ENCODE measurements at places on chromosomes 16 and 17.

DNA sequence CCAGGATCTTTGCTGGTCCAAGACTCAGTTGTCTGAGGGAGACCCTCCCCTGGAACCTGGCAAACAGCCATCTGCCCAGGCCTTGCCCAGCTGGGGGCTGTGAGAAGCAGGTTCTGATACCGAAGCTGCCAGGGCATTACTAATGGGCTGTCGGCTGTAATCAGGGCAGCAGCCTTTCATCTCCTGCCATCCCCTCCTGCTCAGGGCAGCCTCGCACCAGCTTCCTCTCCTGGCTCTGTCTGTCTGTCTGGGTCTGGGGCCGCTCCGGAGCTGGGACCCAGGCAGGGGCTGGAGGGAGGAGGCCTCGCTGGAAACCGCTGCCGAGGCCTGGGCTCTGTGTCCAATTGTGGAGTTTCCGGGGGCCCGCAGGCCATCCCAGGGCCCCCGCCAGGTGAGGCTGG is 21.6 kb upstream of the BRD7 start:
- no peak for DNase-seq

GRCh38 chr16:14347706-14348105 is 276.6 kb downstream of the MRTFB start:
- no peak for DNase-seq

DNA sequence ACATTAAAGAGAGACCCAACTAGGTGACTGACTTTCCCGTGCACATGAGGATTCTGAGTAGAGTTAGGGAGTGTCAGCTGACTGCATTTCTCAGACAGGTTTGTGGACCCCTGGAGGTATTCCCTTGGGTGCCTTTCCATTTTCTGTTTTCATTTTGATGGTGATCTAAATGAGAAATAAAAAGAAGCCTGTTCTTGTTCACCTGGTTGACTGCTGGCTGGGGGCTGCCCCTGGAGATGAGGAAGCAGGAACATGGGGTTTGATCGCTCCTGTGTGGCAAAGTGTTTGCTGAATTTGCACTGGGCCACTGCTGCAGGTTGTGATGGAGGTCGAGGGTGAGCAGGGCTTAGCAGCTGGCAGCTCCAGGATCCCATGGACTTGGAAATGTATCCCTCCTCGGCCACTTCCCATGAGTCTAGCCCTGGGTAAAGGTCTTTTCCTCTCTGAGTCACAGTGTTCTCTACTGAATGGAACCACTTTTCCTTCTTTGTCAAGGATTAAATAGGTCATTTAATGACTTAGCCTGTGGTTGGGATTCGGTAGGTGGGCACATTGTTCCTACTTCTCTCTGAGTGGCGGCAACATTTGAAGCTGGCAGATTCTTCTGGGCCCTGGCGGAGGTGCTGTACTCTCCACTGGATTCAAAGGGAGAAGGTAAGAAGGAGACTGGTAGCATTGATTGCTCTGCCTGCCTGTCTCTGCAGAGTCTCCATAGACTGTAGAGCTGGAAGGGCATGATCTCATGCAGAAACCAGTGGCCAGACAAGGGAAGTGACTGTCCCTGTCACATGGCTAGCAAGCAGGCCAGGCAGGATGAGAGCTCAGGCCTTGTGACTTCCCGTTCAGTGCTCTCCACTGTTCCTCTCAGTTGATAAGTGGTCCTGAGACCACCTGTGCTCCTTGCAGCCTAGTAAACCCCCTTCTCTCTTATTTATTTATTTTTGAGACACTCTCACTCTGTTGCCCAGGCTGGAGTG is 17.9 kb downstream of the SNX29 start:
- DNase-seq, result no peak

GRCh38 chr17:57906910-57907309 is 48.3 kb downstream of the CUEDC1 start:
- no peak for DNase-seq

DNA sequence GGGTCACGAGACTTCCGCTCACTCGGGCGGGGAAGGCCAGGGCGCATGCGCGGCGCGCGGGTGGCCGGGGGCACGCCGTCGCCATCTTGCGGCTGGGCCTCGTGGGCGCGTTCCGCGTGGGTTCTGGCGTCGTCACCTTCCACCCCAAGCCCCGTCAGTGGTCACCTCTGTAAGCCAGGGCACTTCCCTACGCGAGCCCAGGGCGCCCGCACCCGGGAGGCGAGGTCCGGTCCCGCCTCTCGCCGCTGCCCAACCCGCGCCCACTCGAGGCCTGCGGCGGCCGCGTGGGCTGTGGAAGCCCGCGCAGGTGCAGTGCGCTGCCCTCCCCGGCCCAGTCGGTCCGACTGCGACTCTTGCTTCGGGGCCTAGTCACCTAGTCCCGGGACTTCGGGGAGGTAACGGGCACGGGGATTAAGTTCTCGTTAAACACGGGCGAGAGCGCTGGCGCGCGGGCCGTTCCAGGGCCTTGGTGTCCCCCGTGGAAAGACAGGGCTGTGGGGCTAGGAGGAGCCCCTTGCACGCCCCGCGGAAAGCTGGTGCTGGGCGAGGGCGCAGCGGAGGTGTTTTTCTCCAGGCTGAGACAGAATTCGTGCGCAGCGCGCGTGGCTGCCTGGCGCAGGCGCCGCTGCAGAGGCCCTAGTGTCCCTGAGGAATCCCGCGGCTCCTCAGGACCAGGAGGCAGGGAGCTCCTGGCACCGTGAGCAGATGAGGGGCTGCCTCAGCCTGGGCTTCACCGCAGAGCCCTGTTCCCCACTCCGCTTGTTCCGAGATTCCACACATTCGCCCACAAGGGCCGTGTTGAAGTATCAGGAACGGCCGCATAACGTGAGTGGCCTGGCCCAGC is 472 bp upstream of the ARHGDIA start:
- no peak for DNase-seq

- DNase-seq, result no peak
These were observed 3.5 kb downstream of the VMO1 start for GRCh38 chr17:4782652-4783051.

DNA sequence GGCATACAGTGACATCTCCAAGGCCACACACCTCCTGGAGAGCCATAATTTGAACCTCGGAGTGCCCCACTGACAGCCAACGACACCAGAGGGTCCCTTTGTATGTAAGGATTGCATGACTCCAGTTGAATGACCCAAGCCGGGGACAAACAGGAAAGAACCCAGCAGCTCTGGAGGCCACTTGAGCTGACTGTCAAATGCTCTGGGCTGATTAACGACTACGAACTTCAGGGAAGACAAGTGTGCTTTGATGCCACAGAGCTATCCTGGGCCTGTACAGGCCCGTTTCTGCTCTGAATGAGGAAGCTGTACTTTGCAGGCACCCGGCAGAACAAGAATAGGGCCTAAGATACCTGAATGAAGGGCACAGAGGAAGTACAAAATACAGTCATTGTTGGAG is 404.6 kb downstream of the SLC39A11 start:
- no peak for DNase-seq

DNA sequence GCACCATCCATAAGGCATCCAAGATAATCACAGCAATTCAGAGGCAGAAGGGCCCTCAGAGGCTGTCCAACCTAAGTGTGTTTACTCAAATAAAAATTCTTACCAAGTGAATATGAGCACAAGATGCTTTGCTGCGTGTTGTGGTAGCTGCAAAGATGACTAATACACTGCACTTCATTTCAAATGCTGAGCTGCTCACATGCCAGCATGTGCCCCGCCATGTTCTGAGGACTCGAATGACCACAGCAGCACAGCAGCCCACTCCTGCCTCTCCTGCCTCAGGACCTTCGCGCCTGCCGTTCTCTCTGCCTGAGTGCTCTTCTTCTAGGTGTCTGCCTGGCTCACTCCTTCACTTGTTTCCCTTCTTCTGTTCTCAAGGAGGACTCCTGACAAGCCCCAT is 19.0 kb downstream of the PIK3R5 start:
- DNase-seq, result no peak

DNA sequence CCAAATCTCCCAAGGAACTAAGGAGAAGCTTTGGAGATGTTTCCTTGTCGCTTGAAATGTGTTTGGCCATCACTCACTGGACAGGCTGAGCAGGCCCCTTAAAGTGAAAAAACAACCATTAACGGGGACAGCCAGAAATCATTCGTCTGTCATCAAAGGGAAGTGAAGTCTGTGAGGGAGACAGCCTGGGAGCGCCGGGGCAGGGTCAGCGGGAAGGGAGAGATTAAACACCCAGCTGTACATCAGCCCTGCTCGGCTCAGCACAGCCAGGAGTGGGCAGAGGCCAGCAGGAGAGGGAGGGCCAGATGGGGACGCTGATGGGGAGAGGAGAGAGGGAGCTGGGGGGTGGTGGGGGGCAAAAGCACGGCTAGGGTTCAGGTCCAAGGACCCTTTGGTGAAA is 105.1 kb downstream of the SDK2 start:
- DNase-seq, result no peak

DNA sequence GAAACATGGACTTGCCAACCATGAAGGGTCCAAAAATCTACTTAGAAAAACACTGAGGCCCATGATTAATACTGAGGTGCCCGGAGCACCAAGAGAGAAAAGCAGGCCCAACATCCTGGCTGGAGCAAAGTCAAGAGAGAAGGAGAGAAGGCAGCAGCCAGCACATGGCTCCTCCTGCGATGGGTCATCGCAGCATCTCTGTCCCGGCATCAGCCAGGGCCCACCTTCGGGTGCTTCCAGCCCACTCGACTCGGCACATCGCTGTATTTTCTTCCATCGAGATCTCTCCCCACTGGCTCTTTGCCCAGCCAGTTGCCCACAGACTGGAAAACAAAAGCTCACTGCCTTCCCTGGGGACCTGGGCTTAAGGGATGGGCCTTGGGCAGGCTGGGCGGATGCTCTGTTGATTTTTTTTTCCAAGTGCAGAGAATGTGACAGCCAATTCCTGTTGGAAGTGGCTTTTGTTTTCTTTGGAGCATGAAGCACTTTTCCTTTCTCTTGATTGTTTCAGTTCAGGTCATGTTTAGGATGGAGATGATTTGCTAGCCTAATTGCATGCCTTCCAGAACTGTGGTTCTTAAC is 58.1 kb downstream of the CYB5B start:
- DNase-seq, result no peak

DNA sequence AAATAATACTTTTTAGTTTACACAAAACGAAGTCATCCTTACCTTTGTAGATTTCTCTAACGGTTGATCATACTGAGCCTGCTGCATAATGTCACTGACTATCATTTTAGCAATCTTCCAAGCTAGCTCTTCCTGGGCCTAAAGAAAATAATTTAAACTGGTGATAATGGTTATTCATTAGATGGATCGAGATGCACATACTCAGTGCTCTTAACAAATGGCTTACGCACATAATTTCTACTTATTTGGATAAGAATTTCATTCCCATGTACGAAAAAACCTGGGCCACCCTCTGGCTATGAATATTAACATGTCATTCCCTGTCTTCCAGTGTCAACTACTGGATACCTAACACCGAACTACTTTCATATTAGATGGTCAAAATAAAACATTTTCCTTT is 41.4 kb upstream of the ULK2 start:
- no peak for DNase-seq

DNA sequence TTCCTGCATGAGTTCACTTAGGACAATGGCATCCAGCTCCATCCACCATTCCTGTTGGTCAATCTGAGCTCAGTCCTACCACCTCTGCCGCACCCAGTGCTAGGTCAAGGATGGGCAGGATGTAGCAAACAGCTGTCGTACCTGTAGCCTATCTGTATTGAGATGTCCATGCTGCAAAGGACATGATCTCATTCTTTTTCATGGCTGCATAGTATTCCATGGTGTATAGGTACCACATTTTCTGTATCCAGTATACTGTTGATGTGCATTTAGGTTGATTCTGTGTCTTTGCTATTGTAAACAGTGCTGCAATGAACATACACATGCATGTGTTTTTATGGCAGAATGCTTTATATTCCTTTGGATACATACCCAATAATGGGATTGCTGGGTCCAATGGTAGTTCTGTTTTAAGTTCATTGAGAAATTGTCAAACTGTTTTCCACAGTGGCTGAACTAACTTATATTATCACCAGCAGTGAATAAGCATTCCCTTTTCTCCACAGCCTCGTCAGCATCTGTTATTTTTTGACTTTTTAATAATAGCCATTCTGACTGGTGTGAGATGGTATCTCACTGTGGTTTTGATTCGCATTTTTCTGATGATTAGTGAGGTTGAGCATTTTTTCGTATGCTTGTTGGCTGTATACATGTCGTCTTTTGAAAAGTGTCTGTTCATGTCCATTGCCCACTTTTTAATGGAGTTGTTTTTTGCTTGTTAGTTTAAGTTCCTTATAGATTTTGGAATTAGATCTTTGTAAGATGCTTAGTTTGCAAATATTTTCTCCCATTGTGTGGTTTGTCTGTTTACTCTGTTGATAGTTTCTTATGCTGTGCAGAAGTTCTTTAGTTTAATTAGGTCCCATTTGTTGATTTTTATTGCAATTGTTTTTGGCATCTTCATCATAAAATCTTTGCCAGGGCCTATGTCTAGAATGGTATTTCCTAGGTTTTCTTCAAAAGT is 7.2 kb upstream of the MRTFB start:
- DNase-seq, result no peak

- no peak for DNase-seq
These were observed 30.9 kb downstream of the GLG1 start for GRCh38 chr16:74575807-74576643.

GRCh38 chr16:85445064-85445778 is 167.9 kb upstream of the GSE1 start:
- no peak for DNase-seq

GRCh38 chr16:69073181-69073702 is 32.2 kb upstream of the HAS3 start:
- DNase-seq, result no peak

DNA sequence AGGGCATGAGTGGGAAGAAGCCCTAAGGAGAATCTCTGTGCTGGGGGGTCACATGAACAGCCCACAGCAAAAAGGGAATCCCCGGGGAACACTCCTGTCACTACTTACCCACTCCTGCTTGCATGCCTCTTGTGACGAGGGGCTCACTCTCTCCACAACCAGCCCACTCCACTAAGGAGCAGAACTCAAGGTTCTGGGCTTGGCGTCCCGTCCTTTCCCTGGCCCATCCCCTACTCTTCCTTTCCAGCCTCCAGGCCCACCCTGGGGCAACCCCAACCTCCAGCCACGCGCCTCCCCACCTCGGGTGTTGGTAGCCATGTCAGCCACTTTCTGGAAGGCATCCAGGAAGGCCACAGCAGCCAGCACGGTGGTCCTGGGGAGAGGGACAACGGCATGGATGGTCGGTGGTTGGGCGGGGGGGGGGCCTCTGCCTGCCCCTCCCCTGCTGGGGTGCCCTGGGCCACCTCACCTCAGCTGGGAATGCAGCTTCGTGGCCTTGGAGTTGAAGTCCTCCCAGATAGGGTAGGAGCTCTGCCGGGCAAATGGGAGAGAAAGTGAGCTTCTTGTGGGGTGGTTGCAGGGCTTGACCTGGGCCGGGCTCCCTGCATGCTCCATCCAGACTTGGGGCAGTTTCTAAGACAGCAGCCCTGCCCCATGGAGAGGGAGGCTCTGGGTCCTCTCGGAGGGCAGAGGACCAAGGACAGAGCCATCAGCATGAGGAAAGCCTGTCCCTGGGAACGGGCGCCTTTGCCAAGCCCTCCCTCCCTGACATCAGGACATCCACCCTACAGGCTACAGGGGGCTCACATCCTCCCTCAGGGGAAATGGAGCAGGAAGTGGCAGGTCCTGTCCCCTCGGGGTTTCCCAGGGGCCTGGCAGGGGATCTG is 5.1 kb downstream of the MTSS2 start:
- no peak for DNase-seq
